Activated CD4-positive, alpha-beta T cell treated with anti-CD3 and anti-CD28 coated beads, Interleukin-10, Interleukin-2, amounts not matched to agents 100 ng/mL and 50 ng/mL, durations not matched to agents 16 hours and 8 hours (primary cell): ENCODE measurements at places on chromosomes 7 and 10.

DNA sequence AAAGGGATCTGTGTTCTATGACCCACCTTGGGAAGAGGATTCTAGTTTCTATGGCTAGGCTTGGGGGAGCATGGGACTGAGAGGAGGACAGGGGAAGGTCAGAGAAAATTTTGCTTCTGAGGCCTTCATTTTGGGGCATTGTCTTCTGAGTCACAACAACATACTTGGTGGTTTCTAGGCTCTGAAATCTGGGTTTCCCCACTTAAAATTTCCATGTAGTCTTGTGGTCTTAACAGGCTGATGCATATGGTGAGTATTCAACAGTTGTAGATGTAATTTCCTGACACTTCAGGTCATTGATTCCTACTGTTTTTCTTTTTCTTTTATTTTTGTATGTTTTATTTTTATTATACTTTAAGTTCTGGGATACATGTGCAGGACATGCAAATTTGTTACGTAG is 88.5 kb downstream of the ANKRD7 start:
- peak; percentile 60 for DNase-seq

- no peak for DNase-seq
These were observed 102.0 kb upstream of the HDAC9 start for GRCh38 chr7:18393465-18394118.

DNA sequence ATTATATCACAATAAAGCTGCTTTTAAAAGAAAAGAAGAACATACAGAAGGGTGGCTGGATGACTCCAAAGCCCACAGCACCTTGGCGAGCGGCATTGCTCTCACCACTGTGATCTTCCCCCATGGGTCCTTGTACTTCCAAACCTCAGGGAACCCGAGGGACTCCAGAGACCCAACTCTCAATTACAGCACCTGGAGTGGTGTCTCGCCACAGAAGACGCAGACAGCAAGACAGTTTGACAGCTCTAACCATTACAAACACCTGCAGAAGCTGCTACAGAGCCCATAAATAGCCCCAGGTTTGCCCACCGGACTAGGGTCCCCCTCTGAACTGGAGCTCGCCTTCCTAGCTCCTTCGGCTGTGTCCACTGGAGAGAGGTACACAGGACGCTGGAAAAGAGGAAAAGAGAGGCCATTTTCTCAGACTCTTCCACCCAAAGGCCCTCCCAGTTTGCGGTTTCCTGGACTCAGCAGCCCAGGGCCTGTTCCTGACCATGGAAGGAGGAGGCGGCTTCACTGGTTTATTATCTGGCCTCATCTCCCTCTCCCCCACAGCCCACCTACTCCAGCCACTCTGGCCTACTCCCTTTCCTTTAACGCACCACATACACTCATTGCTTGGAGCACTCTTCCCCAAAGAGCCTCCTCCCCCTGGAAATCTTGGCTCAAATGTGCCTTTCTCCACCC is 1.9 kb downstream of the PIK3AP1 start:
- no peak for DNase-seq

DNA sequence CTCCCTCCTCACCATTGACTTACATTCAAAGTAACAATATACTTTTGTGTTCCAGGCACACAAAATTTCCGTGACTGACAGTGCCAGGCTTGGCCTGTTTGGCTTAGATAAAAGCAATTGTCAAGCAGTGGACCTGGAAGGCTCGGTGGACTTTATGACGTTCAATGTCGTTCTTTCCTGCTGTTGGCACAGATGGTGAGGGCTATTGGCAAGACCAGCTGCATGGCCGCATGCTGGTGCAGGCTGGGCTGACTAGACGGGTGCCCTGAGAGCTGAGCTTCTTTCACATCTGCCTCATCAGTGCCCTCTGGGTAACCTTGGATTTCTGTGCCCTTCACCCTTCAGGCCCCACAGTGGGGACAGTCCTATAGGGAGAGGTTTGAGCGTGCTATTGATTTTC is 45.2 kb downstream of the WIPF3 start:
- DNase-seq: no peak

DNA sequence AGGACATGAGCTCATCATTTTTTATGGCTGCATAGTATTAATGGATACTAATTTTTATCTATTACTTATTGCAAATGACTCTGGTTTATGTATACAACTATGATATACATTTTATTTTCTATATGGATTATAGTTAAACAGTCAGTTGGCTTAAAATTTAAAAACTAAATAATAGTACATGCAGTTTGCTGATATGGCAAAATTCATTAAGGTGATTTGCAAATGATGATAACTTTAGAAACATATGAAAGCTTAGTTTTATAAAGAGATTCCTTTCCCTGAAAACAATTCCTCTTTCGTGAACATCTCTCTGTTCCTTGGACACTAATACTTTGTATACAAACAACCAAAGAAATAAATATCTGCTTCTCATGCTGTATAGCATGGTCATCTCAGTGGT is 165.5 kb upstream of the SEMA3E start:
- no peak for DNase-seq

DNA sequence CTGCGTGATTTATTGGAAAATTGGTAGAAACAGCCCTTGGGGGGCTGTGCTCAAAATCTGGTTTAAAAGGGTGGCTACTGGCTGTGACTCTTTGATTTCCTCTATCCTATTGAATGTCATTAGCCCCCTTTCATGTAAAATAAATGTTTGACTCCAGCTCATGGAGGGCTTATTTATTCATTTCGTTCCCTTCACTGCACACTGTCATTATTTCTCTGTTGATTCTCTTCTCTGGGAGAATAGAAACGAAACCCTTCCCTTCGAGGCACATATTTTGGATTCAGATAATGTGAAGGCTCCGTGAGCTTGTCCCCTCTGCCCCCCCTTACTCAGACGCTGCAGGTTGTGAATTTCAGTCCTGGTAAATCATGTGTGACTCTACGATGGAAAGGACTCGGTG is 203.9 kb upstream of the GPR26 start:
- DNase-seq: no peak

GRCh38 chr7:142910481-142910880 is 23.1 kb downstream of the TRPV5 start:
- no peak for DNase-seq

GRCh38 chr7:50607524-50608125 is 42.4 kb upstream of the DDC start:
- DNase-seq: no peak

- no peak for DNase-seq
These were observed 22.4 kb upstream of the CDC14C start for GRCh38 chr7:48901966-48902365.

DNA sequence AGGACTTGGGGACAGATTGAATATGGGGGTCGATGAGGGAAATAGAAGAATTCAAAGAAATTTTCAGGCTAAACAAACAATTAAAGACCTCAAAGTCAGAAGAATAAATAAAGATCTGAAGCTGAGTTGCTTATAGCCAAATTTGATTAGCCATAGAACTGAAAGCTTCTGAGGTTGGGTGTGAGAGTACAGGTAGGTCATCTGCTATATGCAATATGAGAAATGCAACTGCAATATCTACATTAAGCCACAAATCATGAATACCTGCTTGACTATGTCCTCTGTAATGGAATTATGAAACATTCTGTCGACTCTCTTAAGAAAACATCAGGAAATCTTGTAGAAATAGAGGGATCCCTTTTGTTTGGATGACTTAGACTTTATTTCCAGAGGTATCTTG is 192.1 kb upstream of the PCDH15 start:
- no peak for DNase-seq

- no peak for DNase-seq
These were observed 260.3 kb upstream of the FERD3L start for GRCh38 chr7:19405541-19405940.

DNA sequence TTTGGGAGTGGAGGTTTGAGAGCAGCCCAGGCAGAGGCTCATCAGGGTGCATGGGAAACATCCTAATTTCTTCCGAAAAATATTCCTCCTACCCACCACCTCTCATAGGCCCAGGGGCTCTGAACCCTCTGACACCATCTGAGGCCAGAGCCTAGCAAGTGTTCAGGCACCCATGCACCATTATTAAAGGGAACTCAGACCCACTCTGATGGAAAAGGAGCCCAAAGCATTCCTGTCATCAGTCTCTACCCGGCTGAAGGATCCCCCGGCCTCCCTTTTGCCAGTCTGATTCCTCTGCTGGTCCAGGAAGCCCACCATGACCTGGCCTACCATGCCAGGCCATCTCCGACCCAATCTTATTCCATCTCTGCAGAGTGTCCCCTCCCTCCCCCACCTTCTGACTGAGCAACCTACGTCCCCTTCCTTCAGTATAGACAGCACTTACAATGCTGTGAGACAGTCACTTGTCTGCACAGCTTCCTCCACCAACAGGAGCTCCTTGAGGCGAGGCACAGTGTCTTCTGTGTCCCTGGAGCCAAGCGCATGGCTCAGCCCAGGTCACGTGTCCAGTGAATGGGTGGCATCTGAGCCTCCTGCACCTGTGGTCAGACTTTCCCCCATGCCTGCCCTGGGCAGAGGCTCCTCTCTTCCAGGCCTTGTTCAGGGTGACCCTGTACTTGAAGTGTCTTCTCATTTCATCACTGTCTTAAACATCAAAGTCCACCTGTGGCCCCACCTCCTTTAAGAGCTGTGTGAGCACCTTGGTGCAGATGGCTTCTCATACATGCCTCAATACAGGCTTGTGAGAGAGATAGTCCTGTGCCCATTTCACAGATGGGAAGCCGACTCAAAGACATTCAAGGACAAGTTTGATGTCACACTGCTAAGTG is 889 bp upstream of the GPR15LG start:
- no peak for DNase-seq

GRCh38 chr7:54690892-54691291 is 68.1 kb downstream of the SEC61G start:
- no peak for DNase-seq

DNA sequence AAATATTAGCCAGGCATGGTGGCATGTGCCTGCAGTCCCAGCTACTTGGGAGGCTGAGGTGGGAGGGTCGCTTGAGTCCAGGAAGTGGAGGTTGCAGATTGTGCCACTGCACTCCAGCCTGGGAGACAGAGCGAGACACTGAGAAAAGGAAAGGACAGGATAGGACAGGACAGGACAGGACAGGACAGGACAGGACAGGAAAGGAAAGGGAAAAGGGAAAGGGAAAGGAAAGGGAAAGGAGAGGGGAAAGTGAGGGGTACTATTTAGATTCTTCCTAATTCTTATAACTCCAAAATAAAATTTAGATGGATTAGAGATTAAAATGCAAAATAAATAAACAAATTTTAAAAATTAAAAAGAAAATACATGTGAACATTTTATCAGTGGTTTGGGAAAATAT is 58.7 kb downstream of the PIK3AP1 start:
- DNase-seq: no peak

DNA sequence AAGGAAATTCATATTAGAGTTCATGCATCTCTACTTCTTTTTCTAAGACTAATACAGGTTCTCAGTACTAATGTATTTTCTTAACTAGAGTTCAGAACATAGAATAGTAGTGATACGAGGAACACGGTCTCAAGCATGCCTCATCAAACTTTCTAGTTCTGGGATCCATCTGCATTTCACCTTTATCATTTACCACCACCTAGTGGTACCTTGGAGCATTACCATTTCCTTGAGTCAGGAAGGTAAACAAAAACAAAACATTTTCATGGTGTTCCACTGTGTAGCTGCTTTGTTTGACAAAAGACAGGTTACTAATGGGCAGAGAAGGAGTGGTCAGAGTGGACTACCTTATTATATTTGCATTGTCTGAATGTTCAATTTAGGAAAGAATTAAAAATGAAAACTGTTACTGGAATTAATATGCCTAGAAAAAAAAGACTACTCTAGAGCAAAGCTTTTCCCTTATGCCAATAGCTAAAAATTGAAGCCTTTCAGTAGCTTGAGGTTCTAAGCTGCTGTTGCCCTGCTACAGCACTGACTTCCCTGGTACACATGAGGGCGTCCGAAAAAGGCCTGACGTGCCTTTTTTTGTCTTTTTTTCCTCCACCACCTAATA is 44.5 kb downstream of the STARD3NL start:
- peak; percentile 71 for DNase-seq

- no peak for DNase-seq
These were observed 15.3 kb downstream of the FLNC start for GRCh38 chr7:128845475-128845874.

DNA sequence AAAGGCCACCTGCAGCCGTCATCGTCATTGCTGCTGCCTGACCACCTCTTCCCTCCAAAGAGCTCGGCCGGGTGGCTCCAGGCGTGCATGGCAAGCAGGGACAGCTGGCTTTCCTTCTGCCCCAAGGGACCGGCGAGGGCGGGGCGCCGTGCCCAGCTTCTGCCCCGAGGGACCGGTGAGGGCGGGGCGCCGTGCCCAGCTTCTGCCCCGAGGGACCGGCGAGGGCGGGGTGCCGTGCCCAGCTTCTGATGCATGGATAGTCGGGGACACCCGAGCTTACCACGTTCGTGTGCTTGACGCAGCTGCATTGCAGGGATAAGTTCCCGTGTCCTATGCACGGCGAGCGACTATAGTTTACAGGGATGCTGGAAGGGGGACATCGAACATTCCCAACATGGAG is 27.0 kb downstream of the CFAP46 start:
- DNase-seq: no peak

DNA sequence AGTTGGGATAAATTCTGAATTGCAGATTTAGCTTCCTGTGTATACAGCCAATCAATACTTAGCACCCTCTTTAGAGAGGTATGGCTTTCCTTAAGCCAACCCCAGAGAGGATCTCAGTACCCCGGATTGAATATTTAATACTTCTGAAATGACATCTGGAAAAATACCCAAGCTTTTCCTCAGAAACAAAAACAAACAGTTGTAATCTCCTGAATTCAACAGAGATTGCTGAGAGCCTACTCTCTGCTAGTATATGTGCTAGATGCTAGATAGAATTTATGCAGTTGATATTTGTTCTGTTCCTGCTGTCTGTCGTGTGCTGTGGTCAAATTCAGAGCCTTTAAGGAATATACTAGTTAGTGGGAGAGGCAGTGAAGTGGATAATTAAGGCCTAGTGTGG is 21.1 kb downstream of the STARD3NL start:
- DNase-seq: no peak

- peak; percentile 54 for DNase-seq
These were observed 523 bp downstream of the PURB start for GRCh38 chr7:44884621-44885393.

DNA sequence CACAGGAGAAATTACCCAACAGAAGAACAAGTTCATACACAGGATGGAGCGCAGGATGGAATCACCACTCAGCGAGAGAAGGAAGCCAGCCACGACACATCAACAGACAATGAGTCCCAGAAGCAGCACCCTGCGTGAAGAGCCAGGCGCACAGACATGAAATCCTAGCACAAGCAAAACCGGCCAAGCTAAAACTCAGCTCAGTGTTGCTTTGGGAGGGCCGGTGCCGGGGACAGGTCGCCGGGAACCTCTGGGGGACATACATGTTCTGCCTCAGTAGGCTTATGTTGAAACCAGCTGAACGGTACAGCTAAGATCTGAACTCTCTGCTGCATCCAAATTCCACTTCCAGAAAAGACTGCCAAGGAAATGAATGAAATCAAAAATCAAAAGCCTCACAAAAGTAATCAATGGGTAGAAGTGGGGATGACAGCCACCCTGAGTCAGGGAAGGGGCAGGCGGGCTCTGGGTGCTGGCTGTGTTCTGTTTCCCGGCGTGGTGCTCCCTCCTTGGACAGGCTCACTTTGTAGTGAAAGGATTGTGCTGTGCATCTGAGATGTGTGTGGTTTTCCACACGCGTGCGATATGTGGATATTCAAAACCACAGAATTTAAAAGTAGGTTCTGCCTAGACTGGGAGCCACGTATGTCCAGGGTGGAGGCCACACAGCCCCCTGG is 114.7 kb downstream of the PDGFA start:
- no peak for DNase-seq
